ENCODE measurements at places on chromosomes 4 and X. TPM values are rescaled to one million over a fixed set of nuclear protein-coding genes. Genes with fewer than 3 reads are reported as not detected.
A peak's percentile ranks its signal among the peaks of the same experiment; 100 is the strongest.

- no peak for DNase-seq
Observed at GRCh38 chrX:139388254-139388653, 142.3 kb upstream of the F9 start.

DNA sequence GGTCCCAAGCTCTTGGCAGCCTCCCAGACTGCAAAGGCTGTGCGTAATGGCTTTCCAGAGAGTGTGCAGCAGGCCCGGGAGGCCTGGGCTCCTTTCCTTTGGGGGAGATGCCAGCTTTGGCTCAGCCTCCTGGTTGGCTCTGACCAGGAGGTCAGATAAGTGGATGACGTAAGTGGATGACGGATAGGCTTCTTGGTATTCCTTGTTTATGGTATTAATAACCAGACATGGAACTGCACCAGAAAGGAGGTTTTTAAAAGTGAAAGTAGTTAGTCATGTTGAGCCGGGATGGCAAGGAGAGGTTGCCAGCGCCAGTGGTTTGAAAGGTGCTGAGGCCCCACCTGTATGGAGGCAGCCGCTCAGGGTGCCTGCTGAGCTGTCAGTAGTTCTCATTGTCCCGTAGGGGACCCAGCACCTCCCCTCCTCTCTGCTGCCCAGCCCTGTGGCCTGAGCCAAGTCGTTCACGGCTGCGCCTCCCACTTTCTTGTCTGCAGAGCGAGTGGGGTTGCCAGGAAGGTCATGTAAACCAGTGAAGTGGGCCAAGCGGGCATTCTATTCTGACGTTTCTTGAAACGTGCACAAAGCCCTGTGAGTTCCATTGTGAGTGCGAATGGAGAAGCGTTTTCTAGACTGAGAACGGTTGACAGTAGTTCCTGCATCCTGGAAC, 28.7 kb upstream of the STOX2 start:
- no peak for DNase-seq

DNA sequence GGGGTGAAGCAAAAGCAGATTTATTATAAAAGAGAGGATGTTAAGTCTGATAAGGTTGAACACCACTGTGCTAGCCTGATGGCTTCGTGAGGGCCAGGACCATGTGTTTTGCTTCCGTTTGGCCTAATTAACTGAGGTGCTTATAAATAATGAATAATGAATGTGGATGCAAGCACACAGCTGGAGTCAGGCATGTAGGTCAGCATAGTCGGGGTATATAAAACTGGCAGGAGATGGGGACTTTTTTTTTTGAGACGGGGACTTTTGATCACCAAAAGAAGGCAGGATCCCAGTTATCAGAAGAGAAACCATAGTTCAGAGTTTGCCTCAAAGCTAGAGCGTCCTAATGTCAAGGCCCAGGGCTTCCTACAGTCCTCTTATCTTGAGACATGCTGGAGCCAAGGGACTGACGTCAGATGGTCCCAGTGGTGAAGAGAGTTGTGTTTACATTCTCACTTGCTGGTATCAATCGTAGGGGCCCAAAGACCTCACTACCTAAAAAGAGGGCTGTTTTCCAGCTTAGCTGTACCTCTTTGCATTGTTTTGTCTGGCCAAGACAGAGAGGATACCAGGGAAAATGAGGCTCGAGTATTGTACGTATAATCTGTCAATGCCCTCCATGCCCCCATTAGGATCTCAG, 50.4 kb downstream of the RTL9 start:
- no peak for DNase-seq

- DNase-seq, result peak; percentile 90
Observed at GRCh38 chr4:104490770-104491480, 3.8 kb downstream of the CXXC4 start.

DNA sequence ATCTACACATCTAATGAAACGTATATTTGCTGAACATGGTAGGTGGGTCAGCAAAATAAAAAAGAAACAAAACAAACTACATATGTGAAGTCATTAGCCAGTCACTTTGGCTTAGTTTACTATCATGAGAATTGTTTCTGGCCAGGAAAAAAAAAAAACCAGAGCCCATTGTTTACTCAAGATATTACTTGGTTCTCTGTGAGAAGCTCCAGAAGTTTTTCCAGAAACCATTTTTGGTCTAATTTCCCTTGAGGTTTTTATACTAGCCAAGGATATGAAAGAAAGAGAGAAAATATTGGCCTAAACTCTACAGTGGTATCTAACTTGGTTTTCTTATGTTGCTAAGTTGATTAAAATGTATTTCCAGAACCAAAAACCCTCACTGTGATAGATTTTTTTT, 259.1 kb downstream of the PDHA2 start:
- DNase-seq, result no peak

DNA sequence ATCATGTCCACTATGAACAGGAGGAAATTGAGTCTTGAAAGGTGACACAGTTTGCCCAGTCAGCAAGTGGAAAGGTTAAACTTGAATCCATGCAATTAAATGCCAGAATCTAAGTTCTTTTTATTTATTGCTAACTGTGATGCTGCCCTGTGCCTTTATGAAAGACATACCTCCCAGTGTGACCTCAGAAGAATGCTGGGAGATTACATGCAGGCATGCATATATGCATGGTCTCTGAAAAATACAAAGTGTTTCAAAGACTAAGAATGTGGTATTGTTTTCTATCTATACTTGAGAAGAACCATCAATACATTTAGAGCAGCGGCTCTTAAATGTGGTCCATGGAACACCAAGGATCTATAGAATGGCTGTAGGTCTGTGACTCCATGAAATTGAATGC, 45.6 kb downstream of the CCDC149 start:
- DNase-seq, result no peak

DNA sequence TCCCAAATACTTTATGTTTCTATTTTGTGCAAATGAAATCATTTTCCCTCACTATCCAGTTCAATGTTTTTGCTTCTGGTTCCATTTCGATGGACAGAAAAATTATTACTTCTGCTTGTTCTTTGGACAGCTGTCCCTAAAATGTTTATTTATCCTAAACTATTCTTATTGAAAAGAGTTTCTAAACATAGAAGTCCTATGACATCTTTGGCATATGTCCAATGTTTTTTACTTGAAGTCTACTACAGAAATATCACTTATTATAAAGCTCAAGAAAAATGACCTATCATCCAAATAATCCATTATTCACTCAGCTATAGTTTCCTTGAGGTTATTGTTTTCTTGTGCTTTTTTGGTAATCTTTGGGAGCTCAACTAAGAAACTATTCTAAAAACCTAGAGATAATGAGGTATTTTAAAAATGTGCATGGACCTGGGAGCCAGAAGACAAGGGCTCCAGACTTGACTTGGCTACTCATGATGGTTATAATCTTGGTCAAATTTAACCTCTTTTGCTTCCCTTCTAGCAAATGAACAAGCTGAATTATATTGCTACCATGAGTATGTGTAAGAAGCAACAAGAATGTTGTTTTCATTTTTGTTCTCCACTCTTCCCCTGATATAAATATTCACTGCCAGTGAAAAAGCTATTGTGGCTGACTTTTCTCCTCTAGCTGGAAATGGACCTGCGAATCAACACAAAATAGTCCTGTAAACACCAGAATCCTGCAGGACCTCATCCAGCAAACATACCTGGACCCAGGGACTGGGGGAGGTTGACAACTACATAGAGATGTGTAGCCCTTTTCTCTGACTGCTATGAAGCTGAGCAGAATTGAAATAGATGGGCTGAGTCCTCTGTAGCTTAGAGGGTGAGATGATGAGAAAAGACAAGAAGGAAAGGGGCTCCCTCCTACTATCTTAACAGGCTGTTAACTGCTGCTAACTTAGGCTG, 137.4 kb downstream of the FRYL start:
- DNase-seq, result no peak

GRCh38 chr4:168162604-168163003, 70.3 kb downstream of the ANXA10 start:
- no peak for DNase-seq

- no peak for DNase-seq
Observed at GRCh38 chrX:103656617-103657016, 27.8 kb downstream of the TCEAL1 start.

GRCh38 chr4:95601356-95601755, 52.6 kb upstream of the UNC5C start:
- no peak for DNase-seq

GRCh38 chr4:167114416-167114971, 119.8 kb downstream of the SPOCK3 start:
- no peak for DNase-seq

DNA sequence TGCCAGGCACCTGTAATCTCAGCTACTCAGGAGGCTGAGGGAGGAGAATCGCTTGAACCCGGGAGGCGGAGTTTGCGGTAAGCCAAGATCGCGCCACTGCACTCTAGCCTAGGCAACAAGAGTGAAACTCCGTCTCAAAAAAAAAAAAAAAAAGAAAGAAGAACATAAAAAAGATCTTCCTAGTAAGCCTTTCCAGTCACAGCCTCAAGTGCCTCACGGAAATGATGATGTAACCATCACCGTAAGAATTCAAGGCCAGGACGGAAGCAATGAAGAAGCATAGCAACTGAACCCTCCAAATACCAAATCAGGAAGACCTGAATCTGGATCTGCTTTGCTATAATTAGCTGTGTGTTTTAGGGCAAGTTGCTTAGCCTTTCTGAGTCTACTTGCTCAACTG, 28.8 kb downstream of the RBM47 start:
- DNase-seq, result no peak

DNA sequence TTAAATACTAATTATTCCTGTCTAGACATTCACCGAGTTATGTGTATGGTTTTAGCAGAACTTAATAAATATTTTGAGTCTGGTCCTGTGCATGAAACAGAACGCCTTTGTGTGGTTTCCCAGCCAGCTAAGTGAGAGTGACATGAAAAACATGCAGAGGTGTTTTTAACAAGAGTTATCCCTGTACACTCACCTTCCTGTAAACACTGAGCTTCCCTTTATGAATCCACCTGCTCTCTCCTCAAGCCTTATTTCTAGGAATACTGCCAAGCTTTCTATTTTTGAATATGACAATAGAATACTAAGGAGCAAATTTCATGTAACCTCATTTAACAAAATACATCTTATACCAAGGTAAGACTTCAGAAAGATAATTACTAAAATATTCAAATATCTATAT, 270.3 kb upstream of the CTSO start:
- DNase-seq, result no peak

MAGEE2 gene
- total RNA-seq, result not detected

AKAP4 gene
- total RNA-seq, result not detected

ARMCX2 gene
- total RNA-seq, result 86.1 TPM

SH3D19 gene
- 24.3 TPM for total RNA-seq

CYBB gene
- 0.17 TPM for total RNA-seq

SCD5 gene
- 36.6 TPM for total RNA-seq

NPNT gene
- total RNA-seq, result 23.2 TPM
